CD4-positive, alpha-beta T cell (primary cell): ENCODE measurements at places on chromosomes 5 and 9.

- no peak for DNase-seq
These were observed 4.9 kb downstream of the MRPL22 start for GRCh38 chr5:154945695-154946301.

GRCh38 chr9:123036893-123037545 lies 3.6 kb downstream of the GPR21 start:
- DNase-seq: no peak

- DNase-seq: no peak
These were observed 27.7 kb downstream of the FUBP3 start for GRCh38 chr9:130606887-130607600.

- no peak for DNase-seq
These were observed 27.2 kb upstream of the SCGB3A1 start for GRCh38 chr5:180618487-180618828.

DNA sequence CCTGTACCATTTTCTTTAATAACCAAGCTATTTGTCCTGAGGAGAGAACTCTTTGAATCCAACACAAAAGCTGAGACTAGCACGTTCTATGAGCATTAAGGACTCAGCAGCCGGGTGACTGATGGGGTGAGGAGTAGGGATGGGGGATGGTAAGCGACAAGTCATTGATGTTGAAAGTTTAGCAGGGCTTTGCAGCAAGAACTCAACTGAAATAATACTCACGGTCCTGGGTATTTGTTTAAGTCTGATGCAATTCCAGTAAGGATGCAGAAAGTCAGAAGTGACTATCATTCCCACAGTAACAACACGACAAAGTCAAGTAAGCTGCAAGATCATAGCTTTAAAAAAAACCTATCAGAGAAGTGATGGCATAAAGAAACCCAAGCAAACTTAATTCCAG lies 131.1 kb downstream of the ACTL7B start:
- DNase-seq: no peak

DNA sequence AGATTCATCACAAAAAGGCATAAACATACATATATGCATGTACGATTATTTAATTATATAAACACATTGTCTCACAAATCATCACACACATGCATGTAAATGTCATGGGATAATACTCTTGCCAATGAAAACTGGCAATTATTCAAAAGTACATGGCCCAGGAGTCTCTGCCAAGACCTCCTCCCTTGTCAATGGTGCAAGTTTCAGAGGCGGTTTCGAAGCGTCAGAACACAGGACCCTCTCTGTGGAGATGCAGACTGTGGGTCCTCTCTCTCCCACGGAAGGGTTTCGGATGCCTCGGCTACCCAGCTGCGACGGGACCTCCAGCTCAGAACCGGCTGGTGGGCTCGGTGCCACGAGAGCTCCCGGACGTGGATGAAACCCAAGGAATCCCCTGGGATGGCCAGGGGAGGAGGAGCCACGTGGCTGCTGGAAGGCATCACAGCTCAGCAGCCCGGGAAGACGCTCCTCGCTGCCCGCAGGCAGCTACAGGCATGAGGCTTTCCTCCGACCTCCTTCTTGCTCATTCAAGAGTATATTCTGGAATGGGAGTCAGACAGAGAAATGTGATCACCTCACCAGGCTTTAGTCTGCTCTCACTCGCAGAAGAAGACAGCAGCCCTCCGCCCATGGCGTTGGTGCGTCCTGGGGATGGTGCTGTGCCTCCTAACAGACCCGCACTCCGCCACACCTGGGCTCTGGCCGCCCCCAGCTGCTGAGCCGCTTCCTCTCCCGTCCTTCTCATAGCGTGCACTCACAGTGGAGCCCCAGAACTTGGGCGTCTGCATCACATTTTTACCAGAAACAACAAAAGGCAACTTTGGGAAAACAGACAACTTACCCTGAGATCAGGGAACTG lies 308.8 kb downstream of the IRX2 start:
- DNase-seq: no peak
